ENCODE measurements at places on chromosomes 7 and 10. TPM values are rescaled to one million over a fixed set of nuclear protein-coding genes. Genes with fewer than 3 reads are reported as not detected.
A peak's percentile ranks its signal among the peaks of the same experiment; 100 is the strongest.

GRCh38 chr10:132196178-132197113 lies 9.7 kb downstream of the DPYSL4 start:
- DNase-seq: no peak

DNA sequence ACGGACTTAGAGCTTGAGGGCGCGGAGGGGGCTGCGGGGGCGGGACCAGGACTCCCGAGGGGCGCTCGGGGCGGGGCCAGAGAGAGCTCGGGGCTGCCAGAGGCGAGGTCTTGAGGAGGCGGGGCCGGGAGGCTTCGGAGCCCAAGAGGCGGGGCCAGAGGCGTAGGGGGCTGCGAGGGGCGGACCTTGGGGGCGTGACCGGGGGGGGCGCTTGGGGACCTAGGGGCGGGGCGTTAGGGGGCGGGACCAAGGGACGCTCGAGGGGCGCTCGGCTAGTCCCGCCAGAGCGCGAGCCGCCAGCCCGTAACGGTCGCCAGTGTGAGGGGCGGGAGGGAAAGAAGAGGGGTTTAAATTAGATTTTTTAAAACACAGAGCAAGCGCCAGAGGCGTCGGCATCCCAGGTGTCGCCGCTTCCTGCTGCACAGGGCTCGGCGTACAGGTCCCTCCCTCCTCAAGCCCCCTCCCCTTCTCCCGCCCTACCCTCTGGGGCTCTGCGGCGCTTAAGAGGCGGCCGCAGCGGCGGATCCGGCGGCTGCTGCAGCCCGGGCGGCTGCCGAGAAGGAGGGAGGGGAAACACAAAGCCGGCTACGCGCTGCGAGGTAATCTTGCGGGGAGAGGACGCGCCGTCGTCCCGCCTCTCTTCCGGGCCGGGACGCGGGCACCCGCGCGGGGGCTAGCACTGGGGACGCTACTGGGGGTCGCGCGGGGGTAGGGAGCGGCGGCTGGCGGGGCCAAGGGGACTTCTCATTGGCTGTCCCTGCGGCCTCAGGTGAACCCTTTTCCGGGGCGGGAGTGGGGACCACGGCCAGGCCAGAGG lies at the start of gene ADD3:
TSS of gene ADD3 (plus strand) at position 284 of the 817 bp plus-strand sequence. CDS start 92,670 bp downstream, outside the sequence.
- peak; percentile 89 for DNase-seq

GRCh38 chr7:23098460-23098859 lies 7.1 kb upstream of the KLHL7 start:
- no peak for DNase-seq

DNA sequence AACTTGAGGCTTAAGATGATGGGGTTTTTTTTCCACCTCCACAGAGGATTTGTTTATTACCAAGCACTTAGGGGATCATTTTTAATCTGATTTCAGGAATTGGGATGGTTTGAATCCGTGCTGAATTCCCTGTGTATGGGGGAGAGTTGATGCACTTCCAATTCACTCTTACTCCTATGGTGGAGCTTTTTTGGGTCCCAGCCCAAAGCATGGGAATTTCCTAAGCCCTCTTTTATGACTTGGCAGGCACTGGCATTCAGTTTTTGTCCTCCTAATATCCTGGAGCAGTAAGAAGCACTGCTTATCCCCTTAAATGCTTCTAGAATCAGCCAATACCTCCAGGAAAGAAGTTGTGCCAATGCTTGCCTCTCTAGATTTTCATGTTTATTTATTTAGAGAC lies 78.7 kb downstream of the HYCC1 start:
- no peak for DNase-seq

- DNase-seq: no peak
These were observed 27.0 kb downstream of the PPP1R3A start for GRCh38 chr7:113891828-113892227.

GRCh38 chr10:30103595-30104320 lies 44.4 kb upstream of the JCAD start:
- no peak for DNase-seq

ANKRD7 gene
- not detected for total RNA-seq

CALHM1 gene
- total RNA-seq: not detected

DNA sequence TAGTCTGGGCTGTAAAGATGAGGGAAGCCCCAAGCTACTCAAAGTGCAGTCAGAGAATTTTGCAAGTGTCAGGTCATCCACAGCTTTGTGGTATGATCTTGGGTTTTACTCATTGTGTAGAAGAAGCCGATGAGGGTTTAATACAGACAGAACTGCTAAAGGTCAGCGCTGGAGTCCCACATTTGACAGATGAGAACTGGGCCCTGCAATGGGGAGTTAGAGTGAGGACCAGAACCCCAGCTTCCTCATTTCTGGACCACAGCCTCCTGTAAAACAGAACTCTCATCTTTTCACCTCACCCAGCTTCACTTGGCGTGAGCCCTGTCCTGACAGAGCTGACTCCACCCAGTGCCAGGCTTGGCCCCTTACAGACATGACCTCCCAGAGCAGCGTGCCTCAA lies 20.1 kb downstream of the LRRC20 start:
- no peak for DNase-seq
